ENCODE measurements at places on chromosomes 7 and 10.

DNA sequence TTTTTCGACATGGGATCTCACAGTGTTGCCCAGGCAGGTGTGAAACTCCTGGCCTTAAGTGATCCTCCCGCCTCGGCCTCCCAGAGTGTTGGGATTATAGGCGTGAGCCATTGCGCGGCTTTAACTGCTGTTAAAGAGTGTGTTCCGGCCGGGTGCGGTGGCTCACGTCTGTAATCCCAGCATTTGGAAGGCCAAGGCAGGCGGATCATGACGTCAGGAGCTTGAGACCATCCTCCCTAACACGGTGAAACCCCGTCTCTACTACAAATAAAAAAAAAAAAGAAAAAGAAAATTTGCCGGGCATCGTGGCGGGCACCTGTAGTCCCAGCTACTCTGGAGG is 1.1 kb downstream of the RABGEF1 start:
- DNase-seq: no peak

DNA sequence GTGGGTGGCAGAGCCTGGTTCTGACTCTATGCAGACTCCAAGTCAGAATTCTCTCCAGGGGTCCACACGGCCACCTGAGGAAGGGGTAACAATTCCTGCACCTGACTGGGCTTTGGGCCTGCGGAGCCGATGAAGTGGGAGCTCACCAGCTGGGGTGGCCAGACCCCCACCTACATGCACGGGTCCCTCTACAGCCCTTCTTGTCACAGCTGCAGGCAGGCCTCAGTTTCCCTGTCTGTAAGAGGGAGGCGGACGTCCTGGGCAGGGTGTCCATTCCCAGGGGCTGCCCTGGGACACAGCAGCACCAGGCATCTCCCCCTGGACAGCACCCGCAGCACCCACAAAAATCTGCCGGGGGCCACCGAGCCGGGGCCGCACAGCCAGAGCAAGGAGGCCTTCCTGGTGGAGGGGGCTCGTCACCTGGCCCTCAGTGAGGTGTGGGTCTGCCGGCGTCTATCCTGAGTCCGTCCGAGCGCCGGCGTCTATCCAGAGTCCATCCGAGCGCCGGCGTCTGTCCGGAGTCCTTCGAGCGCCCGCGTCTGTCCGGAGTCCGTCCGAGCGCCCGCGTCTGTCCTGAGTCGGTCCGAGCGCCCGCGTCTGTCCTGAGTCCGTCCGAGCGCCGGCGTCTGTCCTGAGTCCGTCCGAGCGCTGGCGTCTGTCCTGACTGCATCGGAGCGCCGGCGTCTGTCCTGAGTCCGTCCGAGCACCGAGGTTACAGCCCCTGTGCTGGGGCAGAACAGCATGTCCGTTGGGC is 65.1 kb downstream of the PDGFA start:
- no peak for DNase-seq

DNA sequence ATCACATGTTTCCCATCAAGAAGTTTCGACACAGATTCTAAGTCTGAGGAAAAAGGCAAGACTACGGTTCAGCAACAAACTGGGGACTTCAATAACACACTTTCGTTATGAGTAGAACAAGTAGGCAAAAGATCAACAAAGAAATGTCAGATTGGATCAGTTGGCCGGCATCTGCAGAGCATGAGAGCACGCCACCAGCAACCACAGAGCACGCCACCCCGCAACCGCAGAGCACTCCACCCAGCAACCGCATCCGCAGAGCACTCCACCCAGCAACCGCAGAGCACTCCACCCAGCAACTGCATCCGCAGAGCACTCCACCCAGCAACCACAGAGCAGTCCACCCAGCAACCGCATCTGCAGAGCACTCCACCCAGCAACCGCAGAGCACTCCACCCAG is 89.7 kb upstream of the FAM20C start:
- DNase-seq: no peak

- DNase-seq: no peak
Observed at GRCh38 chr7:117479225-117480054, at the start of gene CFTR. Gene CFTR, plus strand, starts transcription at chr7:117480025. Its CDS starts 70 bp downstream, at chr7:117480095.

- no peak for DNase-seq
Observed at GRCh38 chr10:34434119-34434594, 380.9 kb downstream of the PARD3 start.

- DNase-seq: no peak
Observed at GRCh38 chr7:1112109-1112508, 24.2 kb downstream of the GPER1 start.

DNA sequence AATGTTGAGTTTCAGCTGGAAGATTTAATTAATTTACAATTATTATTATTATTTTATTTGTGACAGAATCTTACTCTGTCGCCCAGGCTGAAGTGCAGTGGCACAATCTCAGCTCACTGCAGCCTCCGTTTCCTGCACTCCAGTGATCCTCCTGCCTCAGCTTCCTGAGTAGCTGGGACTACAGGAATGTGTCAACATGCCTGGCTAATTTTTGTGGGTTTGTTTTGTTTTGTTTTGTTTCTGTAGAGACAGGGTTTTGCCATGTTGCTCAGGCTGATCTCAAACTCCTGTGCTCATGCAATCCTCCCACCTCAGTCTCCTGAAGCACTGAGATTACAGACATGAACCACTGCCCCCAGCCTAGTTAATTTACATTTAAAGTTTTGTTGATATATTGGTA is 93.8 kb upstream of the MEOX2 start:
- no peak for DNase-seq

GRCh38 chr10:12191715-12192114 is 4.0 kb downstream of the NUDT5 start:
- DNase-seq: no peak

DNA sequence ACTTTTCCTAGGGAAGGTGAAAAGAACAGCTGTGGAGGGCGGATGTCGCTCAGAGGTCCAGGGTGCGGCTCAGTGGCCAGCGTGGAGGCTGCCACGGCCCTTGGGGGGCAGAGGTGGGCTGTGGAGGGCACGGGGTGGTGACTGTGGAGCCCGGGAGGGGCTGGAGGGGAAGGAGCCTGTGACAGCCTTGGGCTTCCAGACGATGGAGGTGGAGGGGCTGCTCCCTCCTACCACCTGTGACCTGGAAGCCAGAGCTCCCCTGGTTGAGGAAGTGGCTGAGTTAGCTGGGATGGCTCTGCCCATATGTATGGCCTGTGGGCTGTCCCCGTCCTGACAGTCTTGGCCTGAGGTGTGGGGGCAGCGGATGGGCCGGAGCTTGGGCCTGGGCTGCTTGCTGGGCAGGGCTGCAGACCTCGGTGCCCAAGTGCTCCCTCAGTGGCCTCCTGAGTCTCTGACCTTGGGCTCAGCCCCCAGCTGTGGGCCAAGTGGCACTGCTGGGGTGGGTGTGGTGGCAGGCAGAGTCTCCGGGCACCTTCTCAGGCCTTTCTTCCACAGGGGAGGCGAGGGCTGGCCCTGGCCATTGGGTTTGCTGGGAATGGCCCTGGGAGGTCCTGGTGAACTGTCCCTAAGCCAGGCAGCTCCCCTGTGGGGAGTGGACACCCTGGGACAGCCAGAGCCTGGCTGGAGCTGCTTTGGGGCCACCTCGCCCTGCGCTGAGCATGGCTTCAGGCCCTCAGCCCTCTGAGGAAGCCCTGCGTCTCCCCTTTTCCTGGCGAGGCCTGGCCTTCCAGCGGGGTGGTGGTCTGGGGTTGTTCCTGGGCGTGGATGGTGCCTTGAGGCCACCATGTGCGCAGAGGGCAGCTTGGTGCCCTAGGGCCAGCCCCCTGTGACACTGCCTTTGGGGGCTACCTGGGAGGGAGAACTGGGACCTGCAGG is 3.9 kb downstream of the BRI3 start:
- DNase-seq: no peak

- no peak for DNase-seq
Observed at GRCh38 chr10:70593513-70593890, 9.0 kb downstream of the PRF1 start.

- no peak for DNase-seq
Observed at GRCh38 chr10:13636776-13637175, 50.0 kb downstream of the PRPF18 start.

DNA sequence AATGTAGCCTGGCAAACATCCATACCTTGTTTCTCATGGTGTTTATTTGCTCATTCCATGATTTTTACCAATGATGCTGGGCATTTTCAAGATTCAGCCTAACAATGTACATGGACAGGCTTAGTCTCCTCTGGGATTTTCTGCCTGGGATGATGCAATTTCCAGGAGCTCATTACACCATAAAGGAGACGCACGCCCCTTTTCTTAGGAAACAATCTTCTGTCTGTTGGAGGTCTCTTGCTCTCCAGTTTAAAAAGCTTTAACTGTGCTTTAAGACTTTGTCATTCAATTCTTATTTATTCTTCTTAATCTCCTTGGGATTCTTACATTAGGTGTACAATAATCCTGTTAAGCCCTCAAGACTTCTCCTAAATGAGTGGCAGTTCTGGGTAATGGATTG is 150.3 kb upstream of the NRP1 start:
- no peak for DNase-seq

GRCh38 chr10:47381103-47381395 is 3.0 kb downstream of the ZNF488 start:
- no peak for DNase-seq

DNA sequence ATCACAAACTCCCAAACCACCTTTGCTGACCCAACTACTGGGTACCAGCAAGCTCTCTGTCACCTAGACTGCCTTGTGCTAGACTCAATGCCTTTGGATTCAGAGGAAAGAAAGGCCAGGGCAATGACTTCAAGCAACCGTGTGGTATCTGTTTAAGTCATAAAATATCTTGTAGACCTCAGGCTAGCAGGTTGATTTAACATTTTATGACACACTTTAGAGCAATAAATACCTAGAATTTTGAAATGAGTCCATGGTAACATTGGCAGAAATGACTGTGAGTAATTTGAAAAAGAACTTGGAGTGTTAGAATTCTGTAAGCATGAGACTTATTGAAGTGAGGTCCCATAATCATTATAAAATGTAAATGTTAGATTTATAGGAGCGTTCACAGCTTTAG is 87.2 kb downstream of the TWIST1 start:
- no peak for DNase-seq

- DNase-seq: no peak
Observed at GRCh38 chr10:4067531-4067930, 282.5 kb upstream of the KLF6 start.

GRCh38 chr7:29289156-29290021 is 94.8 kb downstream of the CHN2 start:
- peak; percentile 44 for DNase-seq

GRCh38 chr7:2680792-2681490 is 7.1 kb upstream of the AMZ1 start:
- DNase-seq: no peak

DNA sequence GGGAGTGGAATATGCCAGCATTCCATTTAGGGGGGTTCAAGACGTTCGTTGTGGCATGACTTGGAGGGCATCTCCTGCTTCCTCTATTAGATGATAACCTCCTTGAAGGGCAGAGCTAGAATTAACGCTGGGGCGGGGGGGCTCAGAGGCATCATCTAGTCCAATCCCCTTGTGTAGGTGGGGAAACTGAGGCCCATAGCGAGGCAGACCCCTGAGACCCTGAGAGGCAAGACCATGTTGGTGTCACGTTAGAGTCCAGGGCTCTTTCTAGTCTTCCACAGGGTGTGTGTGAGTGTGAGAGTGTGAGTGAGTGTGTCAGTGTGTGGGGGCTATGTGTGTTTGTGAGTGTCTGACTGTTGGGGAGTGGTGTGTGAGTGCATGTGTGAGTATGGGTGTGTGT is 29.3 kb upstream of the NUB1 start:
- no peak for DNase-seq
